ENCODE measurements at places on chromosomes 7 and 10.

DNA sequence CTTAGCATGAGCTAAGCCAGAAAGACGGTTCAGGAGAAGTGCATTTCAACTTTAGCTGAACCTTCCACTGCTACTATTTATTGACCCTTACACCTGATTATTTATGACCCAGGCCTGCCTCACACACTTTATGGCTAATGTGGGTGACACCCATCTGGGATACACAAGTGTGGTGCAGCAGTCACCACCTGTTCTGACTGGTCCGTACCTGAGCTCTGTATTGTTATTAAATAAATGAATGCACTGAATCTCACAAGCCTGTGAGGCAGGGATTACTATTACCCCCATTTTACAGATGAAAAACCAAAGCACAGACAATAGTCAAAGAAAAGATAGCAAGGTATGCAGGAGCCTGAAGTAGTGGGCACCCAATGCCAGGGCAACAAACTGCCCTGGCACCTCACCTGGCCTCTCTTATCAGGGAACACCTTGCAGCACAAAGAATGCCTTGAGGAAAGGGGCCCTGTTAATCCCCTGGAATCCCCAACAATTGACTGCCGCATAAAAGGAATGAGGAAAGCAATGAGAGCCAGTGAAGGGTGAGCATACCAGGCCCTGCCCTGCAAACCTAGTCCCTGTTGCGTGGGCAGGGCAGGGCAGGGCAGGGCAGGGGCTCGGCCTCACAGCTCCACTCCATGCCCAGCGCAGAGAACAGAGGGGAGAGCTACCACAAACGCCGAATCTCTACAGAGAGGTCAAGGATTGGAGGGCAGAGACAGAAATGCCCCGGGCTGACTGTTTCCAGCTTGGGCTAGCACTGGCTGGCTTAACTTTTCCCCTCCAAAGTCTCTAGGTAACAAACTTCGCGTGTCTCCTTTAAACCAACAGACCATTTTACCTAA lies 1.3 kb downstream of the ANXA11 start:
- peak; percentile 59 for DNase-seq

DNA sequence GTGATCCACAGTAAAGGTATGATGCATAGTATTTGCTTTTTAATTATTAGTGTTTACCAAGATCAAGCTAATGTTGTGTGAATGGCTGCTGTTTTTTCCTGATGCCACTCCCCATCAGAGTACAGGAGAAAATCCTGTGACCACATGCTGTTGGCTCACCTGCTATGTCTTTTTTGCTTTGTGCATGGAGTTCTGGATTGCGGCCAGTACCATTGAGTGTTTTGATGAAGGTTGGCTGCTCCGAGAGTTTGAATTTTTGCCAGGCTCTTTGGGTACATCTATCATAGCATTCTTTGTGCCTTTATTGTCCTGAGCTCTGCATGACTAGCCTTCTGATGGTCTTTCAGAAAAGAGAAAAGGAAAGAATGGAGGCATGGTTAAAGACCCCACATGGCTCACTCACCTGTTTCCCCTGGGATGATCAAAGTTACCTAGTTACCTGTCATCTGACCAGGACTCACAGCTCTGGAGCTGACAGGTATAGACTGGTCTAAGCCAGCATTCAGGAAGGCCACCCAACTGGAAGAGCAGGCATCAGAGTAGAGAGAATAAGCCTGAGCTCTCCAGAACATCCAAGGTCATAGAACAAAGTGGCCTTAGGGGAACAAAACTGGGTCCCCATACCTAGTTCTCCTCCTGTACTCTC lies 11.8 kb upstream of the SGPL1 start:
- peak; percentile 98 for DNase-seq

GRCh38 chr7:69067397-69067796 lies 530.9 kb upstream of the AUTS2 start:
- no peak for DNase-seq

- DNase-seq: no peak
These were observed 267.2 kb upstream of the SLC26A5 start for GRCh38 chr7:103712991-103713778.

GRCh38 chr7:127290801-127291361 lies 38.1 kb upstream of the GRM8 start:
- DNase-seq: no peak

GRCh38 chr10:49654036-49654693 lies 25.3 kb upstream of the C10orf53 start:
- no peak for DNase-seq

- DNase-seq: no peak
These were observed 228.2 kb downstream of the GFRA1 start for GRCh38 chr10:116044801-116045248.

- no peak for DNase-seq
These were observed 245.7 kb downstream of the STK31 start for GRCh38 chr7:23955600-23956149.

DNA sequence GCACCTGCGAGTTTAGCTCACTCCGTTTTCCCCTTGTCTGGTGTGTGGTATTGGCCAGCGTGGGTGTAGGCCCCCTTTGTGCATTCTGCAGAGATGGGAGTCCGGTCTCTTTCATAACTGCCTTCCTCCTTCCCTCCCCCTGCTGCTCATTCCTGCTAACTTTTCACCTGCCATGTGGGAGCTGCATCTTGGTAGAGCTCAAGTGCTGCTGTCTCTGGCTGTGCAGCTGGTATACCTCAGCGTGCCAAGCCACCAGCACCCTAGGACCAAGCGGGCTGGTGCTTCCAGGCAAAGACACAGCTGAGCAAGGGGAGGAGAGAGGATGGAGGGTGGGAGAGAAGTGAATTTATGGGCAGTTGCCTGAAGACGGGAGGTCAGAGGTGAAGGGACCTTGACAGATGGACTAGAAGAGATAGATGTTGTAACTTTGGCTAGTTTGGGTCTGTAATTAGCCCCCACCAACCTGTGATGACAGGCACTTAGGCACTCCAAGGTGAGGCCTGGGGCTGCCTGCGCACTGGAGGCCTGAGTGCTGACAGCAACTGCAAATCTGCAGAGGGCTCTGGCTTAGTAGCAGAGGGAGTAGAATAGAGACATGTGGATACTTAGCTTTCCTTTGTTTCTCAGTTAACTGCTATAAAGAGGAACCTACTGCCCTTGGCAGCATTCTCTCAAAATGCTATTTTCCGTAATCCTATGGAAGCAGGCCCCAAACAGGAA lies 148.8 kb upstream of the AGK start:
- DNase-seq: no peak

DNA sequence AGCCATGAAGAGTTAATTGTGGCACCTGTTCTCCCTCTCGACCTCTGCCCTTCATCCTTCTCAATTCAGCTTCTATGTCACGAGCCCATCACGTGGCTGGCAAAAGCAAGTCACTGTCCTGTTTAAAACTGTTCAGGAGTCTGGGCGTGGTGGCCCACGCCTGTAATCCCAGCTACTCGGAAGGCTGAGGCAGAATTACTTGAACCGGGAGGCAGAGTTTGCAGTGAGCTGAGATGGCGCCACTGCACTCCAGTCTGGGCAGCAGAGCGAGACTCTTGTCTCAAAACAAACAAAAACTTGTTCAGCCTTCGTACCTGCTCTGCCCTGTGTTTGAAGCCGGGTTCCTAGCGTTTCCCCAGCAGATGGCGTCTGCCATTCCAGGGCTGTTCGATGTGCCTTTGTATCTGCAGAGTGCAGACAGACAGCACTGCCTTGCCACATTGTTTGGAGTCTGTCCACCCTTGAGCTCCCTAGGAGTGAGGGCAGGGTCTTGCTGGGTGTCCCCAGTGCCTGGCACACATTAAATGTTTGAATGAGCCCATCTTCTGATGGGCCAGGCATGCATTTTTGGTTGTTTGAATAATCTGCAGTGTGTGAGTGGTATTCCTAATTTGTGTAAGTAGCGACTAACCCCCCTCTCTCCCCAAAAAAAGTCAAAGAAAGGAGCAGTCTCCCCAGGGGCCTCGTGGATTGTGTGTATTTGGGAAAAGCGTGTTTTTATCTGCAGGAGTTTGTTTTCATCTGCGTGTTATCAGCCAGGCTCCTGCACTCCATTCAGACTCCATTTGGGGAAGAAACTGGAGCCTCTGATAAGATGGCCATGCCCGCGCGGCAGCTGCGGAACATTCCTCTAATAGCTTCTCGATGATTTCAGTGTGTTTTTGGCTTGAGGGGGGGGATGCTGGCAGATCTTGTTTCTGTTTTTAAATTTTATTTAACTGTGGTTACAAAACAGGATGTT lies 61.2 kb downstream of the DNAJB6 start:
- DNase-seq: peak; percentile 36

- no peak for DNase-seq
These were observed 40.1 kb downstream of the LYZL2 start for GRCh38 chr10:30589441-30589840.

DNA sequence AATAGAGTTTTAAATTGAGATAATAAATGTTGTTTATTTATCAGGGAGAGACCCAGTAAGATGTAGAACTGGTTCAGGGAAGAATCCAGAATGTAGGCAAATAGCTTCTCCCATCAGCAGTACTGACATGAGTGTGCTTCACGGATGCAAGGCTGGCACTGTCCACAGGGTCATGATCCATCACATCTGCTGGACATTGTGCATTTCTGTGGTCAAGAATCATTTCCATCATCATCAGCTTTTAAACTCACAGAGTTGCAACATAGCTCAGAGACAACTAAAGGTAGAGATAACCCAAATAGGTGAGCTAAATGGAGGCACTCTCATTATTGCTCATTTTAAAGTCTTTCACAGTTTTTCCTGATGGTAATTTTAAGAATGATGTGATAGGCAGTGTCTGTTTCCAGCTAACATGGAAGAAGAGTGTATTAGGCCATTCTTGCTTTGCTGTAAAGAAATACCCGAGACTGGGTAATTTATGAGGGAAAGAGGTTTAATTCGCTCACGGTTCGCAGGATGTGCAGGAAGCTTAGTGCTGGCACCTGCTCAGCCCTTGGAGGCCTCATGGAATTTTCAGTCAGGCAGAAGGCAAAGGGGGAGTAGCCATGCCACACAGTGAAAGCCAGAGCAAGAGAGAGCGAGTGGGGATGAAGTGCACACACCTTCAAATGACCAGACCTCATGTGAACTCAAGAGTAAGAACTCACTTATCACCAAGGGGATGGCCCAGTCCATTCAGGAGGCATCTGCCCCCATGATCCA lies 80.8 kb downstream of the INPP5A start:
- DNase-seq: no peak

DNA sequence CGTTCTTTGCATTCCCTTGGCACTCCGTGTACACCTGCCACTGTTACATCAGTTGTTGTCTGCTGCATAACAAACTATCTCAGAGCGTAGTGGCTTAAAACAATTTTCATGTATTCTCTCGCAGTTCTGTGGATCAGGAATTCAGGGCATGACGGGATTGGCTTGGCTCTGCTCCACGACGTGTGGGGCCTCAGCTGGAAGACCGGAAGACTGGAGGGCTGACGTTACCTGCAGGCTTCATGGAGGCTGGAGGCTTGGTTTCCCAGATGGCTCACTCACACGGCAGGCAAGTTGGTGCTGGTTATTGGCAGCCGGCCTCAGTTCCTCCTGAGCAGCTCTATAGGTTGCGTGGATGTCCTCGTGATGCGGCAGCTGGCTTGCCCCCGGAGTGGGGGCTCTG lies 25.5 kb downstream of the NYAP1 start:
- DNase-seq: no peak

- peak; percentile 75 for DNase-seq
These were observed 28.0 kb upstream of the SLC39A12 start for GRCh38 chr10:17923728-17924127.

GRCh38 chr10:35127289-35127891 lies 744 bp downstream of the CREM start:
- DNase-seq: no peak

GRCh38 chr7:127592550-127592949 lies 986 bp upstream of the FSCN3 start:
- DNase-seq: no peak

DNA sequence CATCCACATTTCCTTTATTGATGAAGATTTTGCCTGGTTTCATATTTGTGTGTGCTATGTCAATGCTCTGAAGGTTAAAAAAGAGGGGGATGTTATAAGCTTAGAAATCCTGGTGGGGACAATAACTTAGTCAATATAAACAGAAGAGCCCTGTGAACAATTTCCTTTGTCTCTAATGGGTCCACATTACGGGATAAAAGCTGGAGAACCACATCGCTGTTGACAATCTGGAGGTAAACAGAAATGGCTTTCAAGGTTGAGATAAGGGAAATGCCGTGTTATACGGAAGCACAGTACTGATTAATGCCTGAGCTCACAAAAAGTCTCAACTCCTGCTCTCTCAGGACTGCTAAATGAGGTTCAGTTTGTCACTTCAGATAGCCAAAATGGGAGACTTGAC lies 16.8 kb downstream of the ASAH2 start:
- DNase-seq: peak; percentile 49

GRCh38 chr7:134720091-134720935 lies 59.1 kb upstream of the CALD1 start:
- DNase-seq: no peak

- no peak for DNase-seq
These were observed 748 bp downstream of the PHTF2 start for GRCh38 chr7:77799078-77799964.

DNA sequence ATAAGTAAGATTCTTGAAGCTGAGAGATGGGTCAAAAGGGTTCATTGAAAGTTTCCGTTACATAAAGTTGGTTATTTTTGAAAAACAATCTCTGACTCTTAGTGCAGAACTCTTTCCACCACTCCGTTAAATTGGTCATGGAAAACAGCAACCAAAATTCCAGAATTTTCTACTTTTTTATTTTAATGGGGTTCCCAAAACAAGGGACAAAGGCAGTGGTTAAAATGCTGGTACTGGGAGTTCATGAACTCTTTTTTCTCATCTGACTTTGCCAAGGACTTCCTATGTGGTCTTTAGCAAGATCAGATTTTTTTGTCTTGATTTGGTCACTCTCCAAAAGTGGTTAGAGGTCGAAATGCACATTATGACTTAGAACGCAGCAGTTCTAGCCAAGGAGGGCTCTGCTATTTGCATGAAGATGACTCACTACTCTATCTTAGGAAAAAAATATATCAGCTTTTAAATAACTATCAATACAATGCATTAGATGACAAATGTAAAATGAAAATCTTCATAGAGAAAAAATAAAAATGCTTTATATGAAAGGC lies 145.7 kb downstream of the REEP3 start:
- no peak for DNase-seq

- DNase-seq: no peak
These were observed 130.4 kb upstream of the STEAP4 start for GRCh38 chr7:88437132-88437531.

- DNase-seq: no peak
These were observed 199.2 kb downstream of the MALRD1 start for GRCh38 chr10:19247843-19248242.

DNA sequence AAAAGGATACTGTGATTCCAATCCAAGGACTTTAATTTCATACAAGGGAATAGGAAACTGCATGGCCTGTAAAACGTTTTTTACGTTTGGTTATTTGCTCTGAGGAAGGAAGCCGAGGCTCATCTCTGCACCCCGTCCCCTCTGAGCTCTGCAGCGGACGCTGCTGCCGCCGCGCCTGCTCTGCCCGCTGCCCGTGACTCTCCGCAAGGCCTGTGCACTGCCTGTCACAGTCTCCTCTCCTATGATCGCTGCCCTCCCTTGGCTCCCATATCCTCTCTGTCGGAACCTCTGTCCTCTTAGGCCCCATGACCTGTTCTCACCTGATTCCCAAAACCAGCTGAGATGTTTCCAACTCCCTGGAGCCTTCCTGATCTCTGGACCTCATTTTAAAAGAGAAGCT lies 320.3 kb upstream of the ZNF32 start:
- DNase-seq: no peak

GRCh38 chr10:128069351-128070051 lies 56.7 kb downstream of the MKI67 start:
- DNase-seq: peak; percentile 42
